ENCODE measurements at places on chromosomes 7 and 10.

DNA sequence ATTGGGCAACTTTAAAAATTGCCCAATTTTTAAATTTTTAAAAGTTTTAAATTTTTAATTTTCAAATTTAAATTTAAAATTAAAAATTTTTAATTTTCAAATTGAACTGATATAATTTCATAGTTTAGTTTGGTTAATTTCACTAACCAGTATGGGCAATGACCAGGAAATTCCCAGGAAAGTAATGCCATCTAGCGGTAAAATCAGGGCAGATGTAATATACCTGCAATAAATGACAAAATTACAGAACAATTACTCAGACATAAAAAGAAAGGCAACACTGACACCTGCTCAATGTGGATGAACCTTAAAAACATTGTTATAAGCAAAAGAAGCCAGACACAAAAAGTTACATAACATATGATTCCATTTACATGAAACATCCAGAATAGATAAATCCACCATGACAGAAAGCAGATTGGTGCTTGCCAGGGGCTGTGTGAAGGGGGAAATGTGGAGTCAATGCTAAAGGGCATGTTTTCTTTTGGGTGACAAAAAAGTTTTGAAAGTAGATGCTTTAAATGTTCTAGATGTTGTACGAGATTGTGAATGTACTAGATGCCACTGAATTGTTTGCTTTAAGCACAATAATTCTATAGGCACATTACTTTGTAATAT, 28.6 kb upstream of the SLC16A12 start:
- peak; percentile 71 for DNase-seq

DNA sequence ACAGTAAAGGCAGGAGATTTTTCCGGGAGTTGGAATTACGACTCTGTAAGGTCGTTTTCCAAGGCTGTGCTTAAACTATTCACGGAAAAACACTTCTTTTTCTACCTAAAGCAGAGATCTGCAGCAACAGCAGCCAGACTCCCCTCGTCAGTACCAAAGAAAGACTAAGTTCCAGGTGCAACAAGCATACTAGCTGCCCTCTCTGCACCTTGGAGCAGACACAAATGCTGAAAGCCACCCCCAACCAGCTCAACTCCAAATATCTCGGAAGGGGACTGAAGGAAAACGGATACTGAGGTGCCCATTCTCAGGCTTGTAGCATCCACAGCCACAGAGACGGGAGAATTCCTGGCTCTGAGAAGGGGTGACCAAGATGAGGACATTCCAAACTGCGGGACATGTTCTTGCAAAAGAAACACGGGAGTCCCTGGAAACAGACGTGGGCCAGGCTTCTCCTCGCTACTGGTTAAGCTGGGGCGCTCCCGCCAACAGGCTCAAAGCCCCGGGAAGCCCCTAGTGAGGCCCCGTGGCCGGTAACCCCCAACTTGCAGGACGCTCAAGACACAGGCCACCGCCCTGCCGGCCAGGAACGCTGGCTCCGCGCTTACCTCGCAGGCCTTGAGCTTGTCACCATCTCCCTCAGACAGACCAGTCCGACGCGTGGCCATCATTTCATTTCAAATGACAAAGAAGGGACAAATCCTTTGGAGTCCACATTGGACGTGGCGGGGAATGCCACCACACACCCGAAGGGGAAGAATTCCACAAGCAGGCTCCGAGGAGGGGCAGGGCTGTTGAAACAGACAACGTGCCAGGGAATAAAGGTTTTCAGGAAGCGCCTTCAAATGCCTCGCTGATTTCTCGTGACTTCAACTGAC, 2.2 kb downstream of the ARHGAP21 start:
- peak; percentile 33 for DNase-seq

GRCh38 chr10:3828404-3829155, 43.6 kb upstream of the KLF6 start:
- DNase-seq = peak; percentile 81

- no peak for DNase-seq
These were observed 85.0 kb downstream of the PRKCQ start for GRCh38 chr10:6494936-6495592.

- peak; percentile 73 for DNase-seq
These were observed 784 bp upstream of the SERPINE1 start for GRCh38 chr7:101125989-101126650.

DNA sequence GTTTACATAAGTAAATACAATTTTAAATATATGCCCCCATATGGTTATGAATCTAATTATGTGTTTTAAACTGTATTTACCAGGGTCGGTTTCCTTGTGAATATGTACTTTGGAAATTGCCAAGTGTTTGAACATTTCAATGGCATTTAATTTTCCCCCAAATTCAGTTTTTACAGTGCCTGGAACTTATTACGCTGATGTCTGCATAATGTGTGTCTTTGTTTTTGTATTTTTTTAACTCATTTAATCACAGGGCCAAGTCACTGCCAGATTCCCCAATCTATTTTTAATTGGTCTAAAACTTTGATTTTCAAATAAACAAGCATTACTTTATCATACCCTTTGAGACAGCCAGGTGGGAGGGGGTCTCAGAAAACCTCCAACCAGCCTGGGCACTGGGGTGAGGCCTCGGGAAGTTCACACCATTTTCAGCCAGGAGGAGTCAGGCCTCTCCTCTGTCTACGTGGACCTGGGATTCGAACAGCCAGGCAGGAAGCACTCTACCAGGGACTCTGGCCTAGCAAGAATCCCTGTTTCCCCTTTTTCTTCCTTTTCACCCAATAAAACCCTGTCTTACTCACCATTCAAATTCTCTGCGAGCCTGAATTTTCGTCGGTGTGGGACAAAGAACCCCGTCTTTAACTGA, 151.5 kb upstream of the COL1A2 start:
- DNase-seq = no peak

DNA sequence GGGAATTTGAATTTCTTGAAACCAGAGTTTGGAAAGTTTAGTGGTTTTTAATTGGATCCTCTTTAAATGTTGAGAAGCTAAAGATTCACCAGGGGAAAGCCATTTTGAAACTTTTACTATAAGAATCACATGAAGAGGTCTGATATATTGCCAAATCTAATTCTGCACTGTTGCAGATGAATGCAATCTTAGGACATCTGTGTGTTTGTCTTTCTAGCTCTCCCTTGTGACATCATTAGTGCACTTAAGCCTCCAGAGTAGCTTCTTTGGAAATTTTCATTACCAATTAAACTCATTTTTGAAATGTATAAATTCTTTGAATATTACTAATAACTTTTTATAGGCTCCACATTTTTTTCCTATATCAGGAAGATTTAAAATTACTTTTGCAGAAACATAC, 160.2 kb downstream of the BICC1 start:
- DNase-seq = no peak
